ENCODE measurements at places on chromosomes 13 and 19.

DNA sequence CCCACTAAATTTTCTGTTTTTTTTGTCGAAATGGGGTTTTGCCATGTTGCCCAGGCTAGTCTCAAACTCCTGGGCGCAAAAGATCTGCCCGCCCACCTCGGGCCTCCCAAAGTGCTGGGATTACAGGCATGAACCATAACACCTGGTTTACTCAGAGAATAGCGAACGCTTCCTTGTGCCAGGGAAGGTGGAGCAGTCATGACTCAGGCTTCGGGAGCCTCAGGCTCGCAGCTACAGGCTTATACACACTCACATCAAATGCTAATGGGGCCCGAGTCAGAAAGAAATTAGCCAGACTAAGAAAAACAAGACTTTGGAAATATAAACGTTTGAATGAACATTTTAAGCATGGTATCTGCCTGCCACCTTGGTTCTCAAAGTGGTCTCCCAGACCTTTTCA is 11.0 kb upstream of the TPT1 start:
- DNase-seq = no peak

DNA sequence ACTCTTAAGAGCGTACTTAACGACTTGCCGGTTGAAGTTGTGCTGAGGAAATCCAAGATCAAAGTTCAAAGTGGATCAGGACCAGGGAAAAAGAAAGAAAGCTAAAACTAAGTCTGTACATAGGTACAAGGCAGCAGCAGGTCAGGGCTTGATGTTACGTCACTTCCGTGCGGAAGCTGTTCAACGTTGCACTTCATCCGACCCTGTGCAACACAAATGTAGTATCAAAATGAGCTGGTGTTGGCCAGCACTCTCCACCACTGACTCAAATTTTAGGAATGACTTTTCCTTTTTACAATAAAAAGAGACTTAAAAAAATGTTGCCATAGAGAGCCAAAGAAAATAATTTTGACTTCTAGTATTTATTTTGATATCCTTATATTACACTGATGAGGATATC is 1315.4 kb downstream of the EFNB2 start:
- DNase-seq = no peak

GRCh38 chr13:22696433-22696832 is 484.3 kb upstream of the SGCG start:
- DNase-seq = no peak

DNA sequence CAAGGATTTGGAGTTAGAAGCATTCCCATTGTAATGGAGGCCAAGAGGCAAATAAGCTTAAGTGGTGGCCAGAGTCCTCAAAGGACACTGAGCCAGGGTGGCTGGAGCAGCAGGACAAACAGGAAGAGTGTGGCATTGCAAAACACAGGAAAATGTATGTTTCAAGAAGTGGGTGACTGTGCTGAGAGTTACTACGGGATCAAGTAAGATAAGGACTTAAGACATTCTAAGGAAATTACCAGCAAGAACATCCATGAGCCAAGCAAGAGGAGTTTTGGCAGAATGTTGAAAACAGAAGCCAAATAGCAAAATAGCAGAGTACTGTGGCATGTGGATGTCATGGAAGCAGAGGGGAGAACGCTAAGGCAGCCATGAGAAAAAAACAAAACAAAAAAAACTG is 104.2 kb downstream of the RAP2A start:
- DNase-seq = no peak

- no peak for DNase-seq
These were observed 25.1 kb downstream of the DOT1L start for GRCh38 chr19:2188708-2189385.

- DNase-seq = peak; percentile 18
These were observed 678 bp downstream of the ISOC2 start for GRCh38 chr19:55460670-55461258.

DNA sequence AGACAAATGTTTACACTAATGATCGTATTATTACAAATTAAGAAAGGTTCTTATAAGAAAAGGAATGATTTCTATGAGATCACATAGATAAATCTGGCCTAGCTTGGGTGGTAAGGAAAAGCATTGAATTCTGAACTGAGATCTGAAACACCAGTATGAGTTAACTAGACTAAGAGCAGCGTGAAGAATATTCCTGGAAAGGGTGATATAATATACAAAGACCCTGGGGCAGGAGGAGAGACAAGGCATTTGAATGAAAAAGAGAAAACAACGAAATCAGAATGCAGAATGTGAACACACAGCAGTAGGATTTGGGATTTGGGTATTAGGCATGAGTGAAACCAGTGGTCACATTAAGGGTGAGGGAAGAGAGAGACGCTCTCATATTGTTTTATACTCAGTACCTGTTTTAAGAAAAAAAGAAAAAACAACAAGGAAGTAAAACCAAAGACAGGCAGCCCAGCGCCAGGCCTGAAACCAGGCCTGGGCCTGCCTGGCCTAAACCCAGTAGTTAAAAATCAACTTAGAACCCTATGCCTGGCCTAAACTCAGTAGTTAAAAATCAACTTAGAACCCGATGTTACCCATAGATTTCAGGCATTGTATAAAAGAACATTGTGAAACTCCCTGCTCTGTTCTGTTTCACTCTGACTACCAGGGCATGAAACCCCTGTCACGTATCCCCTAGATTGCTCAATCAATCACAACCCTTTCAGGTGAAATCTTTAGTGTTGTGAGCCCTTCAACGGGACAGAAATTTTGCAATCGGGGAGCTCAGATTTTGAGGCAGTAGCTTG is 287.1 kb downstream of the ITGBL1 start:
- DNase-seq = no peak

Data from CD4-positive, alpha-beta T cell treated with Interferon alpha-2 for 1 hour (primary cell).